ENCODE measurements at places on chromosomes 4 and X.

DNA sequence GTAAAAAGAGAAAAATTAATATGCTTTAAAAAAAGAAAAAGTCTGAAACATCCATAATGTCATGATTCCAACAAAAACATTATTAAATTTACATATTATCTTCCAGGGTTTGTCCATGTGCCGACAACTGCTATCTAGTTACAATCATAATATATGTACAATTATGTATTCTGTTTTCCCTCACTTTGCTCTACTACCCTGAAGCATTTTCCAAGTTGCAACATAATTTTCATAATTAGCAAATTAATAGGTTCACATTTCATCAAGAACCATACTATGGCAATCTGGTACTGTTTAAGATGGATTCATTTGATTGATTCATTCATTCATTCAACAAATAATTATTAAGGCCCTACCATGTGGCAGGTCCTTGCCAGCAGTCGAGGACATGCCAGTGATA lies 128.9 kb upstream of the LEF1 start:
- DNase-seq = no peak

DNA sequence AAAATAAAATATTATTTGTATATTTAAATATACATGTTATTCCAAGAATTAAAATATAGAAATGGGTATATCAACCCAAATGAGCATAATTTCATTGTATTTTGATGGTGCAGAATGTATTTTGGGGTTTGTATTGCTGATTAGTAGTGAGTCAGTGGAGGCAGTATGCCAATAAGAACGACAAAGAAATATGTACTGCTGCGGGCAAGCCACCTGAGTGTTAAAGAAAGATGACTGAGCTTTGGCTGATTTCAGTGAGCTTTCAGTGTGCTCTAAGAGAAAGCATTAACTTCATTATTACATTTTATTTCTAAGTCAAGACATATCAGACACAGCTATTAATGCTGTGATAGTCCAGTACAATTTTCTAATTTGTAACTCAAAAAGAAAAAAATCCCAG lies 297.8 kb downstream of the ANK2 start:
- DNase-seq = no peak

DNA sequence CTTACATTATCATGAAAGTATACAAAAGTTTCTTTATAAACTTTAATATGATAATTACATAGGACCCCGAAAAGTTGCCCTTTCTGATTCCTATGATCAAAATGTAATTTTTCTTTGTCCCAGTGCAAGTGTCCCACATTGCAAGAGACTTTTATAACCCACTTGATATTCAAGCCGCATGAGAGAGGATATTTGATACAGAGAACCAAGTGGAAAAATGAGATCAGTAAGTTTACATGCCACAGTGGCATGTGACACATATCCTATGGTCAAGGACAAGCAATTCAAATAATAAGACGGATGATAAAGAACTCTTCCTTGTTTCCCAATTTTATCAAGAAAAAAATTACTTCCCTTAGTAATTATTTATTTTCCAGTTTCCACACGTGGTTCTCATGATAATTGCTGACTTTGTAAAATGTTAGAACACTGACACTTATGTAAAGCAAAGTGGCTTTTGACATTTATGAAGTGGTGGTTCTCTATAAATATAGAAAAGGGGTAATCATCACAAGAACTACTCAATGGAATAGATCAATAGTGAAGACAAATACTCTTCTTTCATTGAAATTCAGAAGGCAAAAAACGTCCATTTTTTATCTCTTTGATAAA lies 273.7 kb upstream of the NOCT start:
- no peak for DNase-seq

- no peak for DNase-seq
Observed at GRCh38 chr4:58636381-58636780, 1526.2 kb upstream of the IGFBP7 start.

All from HFF-Myc (cell line).